ENCODE measurements at places on chromosomes 6 and 20. TPM values are rescaled to one million over a fixed set of nuclear protein-coding genes. Genes with fewer than 3 reads are reported as not detected.

- peak; percentile 62 for DNase-seq
Measured at GRCh38 chr6:44255871-44256774, 1.2 kb downstream of the SLC35B2 start.

GRCh38 chr6:14147891-14148290 lies 30.3 kb downstream of the CD83 start:
- DNase-seq = no peak

- no peak for DNase-seq
Measured at GRCh38 chr6:7939864-7940228, 29.3 kb upstream of the TXNDC5 start.

- no peak for DNase-seq
Measured at GRCh38 chr20:43761386-43762340, 34.9 kb upstream of the GTSF1L start.

GRCh38 chr20:63538204-63539091 lies 1.3 kb upstream of the PTK6 start:
- DNase-seq = no peak

GRCh38 chr6:127200114-127200513 lies 66.5 kb upstream of the RNF146 start:
- DNase-seq = no peak

- DNase-seq = no peak
Measured at GRCh38 chr6:162251257-162251656, 476.3 kb downstream of the PRKN start.

GRCh38 chr6:122610690-122611455 lies 668 bp downstream of the PKIB start:
- DNase-seq = peak; percentile 48

DNA sequence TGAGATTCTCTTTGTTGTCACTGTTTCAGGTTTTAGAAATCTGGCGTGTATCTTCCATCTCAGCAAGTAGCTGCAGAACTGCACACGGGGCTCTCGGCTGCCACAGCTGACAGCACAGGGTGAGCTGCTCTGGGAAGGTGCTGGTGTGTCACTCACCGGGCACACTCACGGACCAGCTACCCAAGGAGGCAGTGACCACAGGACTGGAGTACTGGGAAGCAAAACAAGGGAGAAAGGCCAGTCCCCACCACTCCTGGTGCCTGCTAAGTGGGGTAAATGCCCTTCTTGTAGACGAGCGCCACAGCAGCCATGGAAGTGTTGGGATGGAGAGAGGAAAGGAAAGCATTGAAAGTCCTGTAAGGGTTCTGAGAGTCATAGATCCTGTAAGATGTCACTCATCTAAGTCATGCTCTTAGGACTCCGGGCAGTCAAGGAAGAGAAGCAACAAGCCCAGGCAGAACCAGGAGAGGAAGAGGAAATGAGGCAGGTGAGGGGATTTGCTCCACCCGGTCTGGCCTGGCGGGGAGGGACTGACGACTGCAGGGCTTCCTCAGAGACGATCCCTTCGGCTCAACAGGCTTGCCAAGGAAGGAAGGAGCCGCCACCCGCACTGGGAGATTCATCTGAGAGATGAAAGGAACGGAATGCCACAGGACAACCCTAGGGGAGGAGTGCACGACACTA lies 48.1 kb downstream of the PRDM1 start:
- DNase-seq = no peak

GRCh38 chr20:3981132-3981452 lies 34.3 kb downstream of the RNF24 start:
- DNase-seq = no peak

GRCh38 chr6:103797738-103798137 lies 1062.0 kb downstream of the HACE1 start:
- no peak for DNase-seq

GRCh38 chr6:144549837-144550747 lies 265.0 kb downstream of the UTRN start:
- no peak for DNase-seq

DNA sequence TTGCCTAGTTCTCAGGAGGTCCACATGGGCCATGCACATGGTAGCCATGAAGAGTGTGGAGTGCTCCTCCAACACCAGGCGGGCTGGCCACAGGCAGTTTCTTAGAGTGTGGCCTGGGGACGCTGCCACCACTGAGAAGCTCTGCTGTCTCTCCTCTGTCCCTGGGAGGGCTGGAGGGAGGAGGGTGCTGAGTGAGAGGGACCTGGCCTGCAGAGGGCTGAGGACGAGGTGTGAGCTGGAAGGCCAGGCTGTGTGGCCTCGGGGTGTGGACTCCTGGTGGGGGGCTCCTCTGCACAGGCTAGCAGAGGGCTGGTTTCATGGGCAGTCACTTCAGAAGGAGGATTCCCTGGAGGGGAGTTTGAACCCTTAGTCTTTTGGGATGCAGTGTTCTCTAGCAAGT lies 39.7 kb downstream of the SYNJ2 start:
- no peak for DNase-seq

DNA sequence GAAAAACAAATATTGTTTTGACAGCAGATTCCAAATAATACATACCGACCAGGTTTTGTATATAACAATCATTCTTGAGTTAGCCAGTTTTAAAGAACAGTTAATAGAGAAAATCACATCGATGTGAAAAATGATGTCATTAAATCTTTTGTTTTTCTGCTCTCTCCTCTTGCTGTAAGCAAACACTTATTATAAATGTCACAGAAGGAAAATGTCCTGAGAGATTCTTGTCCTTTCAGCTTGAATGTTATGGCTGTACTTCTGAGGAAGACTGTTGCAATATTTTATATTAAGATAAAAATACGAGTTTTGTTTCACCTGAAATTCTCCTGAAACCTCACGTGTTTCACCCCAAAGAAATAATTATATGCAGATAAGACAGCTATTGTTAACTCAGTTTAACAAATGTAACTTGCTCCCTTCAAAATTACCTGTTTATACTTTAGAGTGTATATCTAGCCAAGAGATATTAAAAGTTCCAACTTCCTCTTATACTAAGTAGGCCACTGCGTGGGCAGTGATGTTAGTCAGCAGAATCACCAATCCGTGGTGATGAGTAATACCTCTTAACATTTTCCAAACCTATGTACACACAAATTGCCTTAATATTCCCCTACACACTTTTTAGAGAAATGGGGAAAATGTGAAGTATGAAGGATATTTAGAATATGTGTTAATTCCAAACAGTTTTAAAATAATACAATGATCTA lies 1111.4 kb upstream of the CITED2 start:
- no peak for DNase-seq

GRCh38 chr6:6841571-6841970 lies 253.1 kb downstream of the LY86 start:
- no peak for DNase-seq

- peak; percentile 64 for DNase-seq
Measured at GRCh38 chr6:73942592-73943186, 246.7 kb downstream of the CD109 start.

DNA sequence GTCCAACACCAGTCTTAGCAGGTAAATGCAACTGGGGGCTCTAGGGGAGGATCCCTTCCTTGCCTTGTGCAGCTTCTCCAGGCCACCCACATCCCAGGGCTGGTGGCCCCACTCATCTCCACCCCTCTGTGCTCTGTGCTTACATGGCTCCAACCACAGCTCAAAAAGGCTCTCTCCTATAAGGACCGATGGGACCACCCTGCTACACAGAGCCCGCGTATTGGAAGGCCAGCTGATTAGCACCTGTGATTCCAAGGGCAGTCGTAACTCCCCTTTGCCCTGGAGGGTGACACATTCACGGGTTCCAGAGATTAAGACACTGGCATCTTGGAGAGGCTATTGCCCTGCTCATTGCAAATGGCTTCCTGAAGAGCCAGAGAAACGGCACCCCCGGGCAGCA lies 84.8 kb downstream of the BMP7 start:
- no peak for DNase-seq

DNA sequence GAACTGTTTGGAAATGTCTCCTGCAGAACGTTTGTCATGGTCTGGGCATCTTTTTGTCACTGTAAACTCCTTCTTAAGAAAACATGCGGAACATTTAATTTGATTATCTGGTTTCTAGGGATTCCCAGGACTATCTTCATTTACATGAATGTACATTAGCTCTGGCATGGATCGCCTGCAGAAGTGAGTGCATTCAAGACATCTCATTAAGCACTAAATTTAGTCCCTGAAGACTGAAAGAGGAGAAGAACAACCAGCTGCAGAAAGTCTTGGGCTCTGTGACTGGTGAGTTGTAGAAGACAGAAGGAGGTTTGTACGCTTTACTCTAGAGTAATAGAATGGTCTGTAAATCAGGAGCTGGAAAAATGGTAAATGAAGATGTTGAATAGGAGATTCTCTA lies 540.7 kb downstream of the BCKDHB start:
- DNase-seq = no peak

- no peak for DNase-seq
Measured at GRCh38 chr6:25369036-25369432, 89.9 kb downstream of the CARMIL1 start.

GRCh38 chr6:26401987-26402658 lies at the start of gene BTN3A1:
Gene BTN3A1 (plus strand): TSS chr6:26402275. CDS start chr6:26405564, 3,289 bp downstream.
- peak; percentile 44 for DNase-seq

- DNase-seq = no peak
Measured at GRCh38 chr6:71211799-71212198, 76.8 kb upstream of the OGFRL1 start.

DNA sequence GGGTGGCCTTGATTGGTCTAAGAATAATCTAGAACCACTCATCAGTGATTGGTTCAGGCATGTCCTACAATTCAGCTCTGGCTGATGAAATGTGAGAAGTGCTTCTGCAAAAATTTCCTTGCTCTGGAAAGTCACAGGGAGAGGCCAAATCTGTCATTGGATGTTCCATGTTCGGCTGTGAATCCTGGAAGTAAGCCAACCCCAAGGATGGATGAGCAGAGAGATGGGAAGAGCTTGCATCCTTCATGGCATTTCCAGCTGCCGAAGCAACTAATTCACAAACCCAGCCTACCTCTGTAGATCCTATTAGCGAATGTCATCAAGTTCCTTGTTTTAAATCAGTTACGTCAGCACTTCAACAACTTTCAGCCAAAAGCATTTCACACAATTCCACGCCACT lies 187.2 kb upstream of the SOX4 start:
- DNase-seq = no peak

GRCh38 chr20:43383026-43383795 lies 74.5 kb upstream of the SRSF6 start:
- DNase-seq = no peak

DNA sequence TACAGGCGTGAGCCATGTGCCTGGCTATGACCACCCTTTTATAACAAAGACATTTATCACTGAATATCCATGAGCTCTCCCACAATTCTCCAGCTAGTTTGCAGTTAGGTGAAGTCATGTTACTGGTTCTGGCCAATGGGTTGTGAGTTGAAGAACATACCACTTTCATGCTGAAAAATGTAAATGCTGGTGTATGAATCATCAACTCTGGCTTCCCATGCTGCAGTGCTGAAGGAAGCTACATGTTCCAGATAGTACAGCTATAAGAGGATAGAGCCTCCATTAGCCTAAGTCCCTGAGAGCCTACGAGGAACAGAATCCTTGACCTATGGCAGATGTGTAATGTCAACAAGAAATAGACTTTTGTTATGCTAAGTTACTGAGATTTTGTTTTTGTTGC lies 180.4 kb downstream of the BTBD9 start:
- no peak for DNase-seq

GRCh38 chr20:32135983-32136515 lies 26.5 kb downstream of the TM9SF4 start:
- DNase-seq = no peak

DNA sequence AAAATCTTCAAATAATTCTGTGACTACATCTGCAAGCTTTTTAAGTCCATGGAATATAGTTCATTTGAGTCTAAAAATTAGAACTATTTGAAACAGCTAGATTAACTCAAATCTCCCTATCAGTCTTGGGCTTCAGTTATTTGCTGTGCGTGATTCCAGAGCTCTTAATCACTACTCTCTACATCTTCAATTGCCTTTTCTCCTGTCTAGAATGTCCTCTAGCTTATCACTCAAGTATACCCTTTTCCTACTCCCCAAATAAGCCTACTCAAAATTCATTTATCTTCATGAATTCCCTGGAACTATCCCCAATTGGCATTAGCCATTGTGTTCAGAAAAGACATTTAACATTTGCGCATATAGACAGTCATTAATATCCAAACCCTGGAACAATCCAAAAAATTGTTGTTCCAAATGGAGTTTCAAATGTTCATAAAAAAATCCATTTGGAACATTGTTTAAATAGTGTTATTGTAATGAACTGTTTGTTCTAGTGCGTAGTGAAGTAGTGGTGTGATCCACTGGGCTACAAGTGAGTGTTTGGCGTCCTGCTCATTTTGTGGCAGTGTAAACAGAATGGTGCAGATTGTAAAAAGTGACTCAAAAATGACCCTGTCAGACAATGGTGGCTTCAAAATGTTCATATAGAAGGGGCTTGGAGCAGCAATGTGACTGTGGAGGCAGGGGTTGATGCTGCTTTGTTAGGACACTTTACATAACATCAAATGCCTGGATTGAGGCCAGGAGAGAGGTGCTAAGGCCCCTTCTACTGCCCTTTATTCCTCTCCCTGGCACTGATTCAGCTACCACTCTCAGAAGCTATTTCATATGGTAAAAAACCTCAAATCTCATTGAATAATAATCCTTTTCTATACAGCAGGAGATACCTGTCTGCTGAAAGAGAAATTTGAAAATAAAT lies 122.3 kb downstream of the KIF6 start:
- DNase-seq = no peak

DNA sequence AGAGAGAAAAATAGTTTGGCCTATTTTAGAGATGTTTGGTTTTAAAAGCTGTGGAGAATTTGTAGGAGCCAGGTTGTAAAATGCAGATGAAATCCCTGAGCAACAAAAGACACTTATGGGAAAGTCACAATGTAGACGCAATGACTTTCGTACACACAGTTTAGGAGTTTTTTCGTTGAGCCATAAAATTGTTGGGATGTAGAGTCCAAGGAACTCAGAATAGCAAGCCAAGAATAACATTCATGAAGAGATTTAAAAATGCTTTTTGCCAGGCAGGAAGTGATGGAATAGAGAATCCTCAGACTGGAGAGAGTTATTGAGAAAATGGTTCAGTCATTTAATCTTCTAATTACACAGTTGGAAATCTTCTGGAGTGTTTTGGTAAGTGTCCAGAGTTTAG lies 11.5 kb upstream of the PROKR2 start:
- no peak for DNase-seq

GRCh38 chr20:37161830-37162549 lies 17.1 kb upstream of the RPN2 start:
- no peak for DNase-seq

- DNase-seq = peak; percentile 75
Measured at GRCh38 chr20:21101453-21101931, 4.7 kb downstream of the LINC00237 start.

GRCh38 chr6:170073846-170074245 lies 217.0 kb downstream of the DLL1 start:
- no peak for DNase-seq

The EYA2 gene
- 0.74 TPM for total RNA-seq

The SLC22A23 gene
- 6.8 TPM for total RNA-seq

The MAVS gene
- 24.3 TPM for total RNA-seq

The CST11 gene
- not detected for total RNA-seq

The ACTL10 gene
- 0.46 TPM for total RNA-seq

The ZBTB12 gene
- 31.0 TPM for total RNA-seq

The PFDN4 gene
- 69.1 TPM for total RNA-seq

The FERMT1 gene
- total RNA-seq = 9.6 TPM

The GOPC gene
- 18.7 TPM for total RNA-seq

The SEL1L2 gene
- total RNA-seq = not detected

The CALHM4 gene
- total RNA-seq = not detected

The NKX2-2 gene
- 0.11 TPM for total RNA-seq

Data from H9 (cell line).